Stimulated activated naive CD8-positive, alpha-beta T cell treated with anti-CD3 and anti-CD28 coated beads, Interleukin-15, Interleukin-2, amounts not matched to agents 100 U/mL and 50 U/mL, for 24 hours (primary cell): ENCODE measurements at places on chromosomes 13 and 19.
A peak's percentile ranks its signal among the peaks of the same experiment; 100 is the strongest.

GRCh38 chr13:51276636-51277035 lies 54.4 kb downstream of the FAM124A start:
- no peak for DNase-seq

DNA sequence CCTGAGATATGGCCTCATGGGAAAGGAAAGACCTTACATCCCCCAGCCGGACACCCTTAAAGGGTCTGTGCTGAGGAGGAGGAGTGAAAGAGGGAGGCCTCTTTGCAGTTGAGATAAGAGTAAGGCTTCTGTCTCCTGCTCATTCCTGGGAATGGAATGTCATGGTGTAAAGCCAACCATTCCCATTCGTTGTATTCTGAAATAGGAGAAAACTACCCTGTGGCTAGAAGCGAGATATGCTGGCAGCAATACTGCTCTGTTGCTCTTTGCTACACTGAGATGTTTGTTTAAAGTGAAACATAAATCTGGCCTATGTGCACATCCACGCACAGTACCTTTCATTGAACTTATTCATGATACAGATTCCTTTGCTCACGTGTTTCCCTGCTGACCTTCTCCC lies 783 bp upstream of the ZNF587B start:
- DNase-seq: no peak

- peak; percentile 20 for DNase-seq
Observed at GRCh38 chr19:42563352-42564210, 31.1 kb downstream of the CEACAM8 start.

DNA sequence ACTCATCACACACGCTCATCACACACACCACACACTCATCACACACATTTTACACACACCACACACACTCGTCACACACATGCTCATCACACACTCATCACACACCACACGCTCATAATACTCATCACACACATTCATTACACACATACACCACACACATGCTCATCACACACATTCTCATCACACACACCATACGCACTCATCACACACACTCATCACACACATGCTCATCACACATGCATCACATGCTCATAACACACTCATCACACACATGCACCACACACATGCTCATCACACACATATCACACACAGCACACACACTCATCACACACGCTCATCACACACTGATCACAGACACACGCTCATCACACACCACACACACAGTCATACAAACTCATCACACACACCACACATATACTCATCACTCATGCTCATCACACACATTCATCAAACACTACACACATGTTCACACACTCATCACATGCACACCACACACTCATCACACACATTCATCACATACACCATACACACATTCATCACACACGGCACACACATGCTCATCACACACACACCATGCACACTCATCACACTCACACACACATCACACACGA lies 247.1 kb upstream of the SGCG start:
- no peak for DNase-seq

DNA sequence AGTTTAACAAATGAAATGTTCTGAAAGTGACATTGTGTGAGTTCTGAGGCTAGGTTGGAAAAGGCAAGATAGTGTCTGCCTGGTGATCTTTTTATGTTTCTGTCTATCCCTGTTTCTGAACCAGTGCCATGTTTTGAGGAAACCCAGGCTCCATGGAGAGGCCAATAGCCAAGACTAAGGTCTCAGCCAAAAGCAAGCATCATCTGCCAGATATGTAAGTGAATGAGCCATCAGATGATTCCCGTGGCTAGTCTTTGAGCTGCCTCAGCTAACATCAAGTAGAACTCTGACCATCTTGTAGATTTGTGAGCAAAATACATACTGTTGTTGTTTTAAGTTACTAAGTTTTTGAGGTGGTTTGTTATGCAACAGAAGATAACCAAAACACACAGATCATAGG lies 19.6 kb upstream of the CCNA1 start:
- no peak for DNase-seq

- DNase-seq: peak; percentile 65
Observed at GRCh38 chr19:19538061-19538784, at the start of gene CILP2. Gene CILP2, plus strand, starts transcription at chr19:19538265. Its CDS starts 85 bp downstream, at chr19:19538350.

- DNase-seq: no peak
Observed at GRCh38 chr19:33297401-33298145, 4.8 kb downstream of the CEBPA start.

DNA sequence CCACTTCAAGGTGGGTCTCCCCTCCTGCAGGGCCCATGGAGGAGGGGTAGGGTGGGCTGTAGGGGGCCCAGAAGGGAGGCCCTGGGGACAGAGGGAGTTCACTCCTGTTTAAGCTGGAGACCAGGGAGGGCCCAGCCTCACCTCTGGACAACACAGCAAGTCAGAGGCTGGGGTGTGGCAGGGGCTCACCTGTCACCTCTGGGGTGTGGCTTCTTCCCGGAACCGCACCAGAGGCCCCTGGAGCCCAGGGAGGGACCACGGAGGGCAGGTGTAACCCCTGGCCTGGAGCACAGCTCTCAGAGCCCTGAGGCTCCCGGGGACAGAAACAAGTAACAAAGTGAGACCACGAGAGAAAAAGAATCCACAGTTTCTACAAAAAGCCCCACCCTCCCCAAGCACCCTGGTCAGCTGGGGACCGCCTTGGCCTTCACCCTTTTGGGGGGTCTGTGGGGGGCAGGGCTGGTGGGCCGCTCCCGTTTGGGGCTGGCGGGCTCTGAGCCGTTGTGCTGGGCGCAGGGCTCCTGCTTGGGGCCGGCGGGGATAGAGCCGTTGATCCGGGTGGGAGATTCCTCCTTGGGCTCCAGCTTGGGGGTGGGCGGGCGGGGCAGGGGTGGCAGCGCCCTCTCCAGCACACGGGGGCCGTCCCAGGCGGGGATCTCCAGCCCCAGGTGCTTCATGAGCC lies 8.0 kb downstream of the SIRT6 start:
- DNase-seq: no peak

DNA sequence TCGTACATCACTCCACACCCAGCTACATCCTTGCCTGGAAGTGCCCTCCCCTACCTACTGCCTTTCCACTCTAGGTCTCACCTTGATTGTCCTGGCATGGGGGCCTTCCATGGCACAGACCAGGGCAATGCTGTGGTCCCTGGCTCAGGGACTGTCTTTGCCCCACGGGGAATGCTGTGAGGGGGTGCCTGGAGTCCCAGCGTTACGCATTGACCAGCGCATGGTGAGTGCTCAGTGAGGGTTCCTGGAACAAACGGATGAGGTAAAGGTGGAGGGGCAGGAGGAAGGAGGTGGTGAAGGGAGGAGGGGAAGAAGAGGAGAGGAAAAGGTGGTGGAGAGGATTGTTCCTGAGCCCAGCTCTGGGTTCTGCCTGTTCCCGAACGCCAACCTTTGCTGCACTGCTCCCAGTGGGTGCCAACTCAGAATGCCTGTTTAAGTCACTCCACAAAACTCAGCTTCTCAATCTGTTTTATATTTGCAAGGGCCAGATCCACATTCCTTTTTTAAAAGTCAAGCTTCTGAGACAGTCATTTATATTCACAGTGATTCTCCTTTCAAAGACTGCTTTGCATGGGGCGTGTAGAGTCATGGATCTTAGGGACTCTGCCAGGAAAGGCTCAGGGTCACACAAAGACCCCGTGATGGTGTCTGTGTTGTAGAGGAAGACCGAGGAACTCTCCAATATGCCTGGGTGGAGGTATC lies 40.8 kb downstream of the CHST8 start:
- DNase-seq: no peak

DNA sequence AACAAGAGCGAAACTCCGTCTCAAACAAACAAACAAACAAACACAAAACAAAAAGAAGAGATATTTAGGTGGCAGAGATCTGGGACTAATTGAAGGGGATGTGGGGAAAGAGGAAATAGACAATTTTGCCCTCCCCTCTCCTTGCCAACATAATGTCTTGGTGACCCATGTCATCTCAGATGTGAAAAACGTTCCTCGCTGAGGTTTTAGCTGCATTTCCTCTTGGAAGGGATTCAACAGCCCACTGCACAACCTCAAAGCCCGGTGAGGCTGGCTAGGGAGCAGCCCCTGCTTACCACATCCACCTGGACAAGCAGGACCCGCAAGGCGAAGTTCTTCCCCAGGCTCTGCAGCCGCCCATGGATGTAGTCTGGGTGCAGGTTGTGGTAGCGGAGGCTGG lies 4.9 kb downstream of the ERCC1 start:
- DNase-seq: no peak

DNA sequence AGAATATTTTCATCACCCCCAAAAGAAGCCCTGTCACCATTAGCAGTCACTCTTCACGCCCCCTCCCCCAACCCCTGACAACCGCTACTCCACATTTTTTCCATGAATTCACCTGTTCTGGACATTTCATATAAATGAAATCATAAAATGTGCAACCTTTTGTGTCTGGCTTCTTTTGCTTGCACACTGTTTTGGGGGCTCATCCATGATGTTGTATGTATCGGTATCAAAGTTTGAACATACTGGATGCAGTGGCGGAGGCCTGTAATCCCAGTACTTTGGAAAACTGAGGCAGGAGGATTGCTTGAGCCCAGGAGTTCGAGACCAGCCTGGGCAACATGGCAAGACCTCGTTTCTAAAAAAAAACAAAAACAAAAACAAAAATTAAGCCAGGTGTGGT lies 7.2 kb downstream of the GADD45B start:
- no peak for DNase-seq

DNA sequence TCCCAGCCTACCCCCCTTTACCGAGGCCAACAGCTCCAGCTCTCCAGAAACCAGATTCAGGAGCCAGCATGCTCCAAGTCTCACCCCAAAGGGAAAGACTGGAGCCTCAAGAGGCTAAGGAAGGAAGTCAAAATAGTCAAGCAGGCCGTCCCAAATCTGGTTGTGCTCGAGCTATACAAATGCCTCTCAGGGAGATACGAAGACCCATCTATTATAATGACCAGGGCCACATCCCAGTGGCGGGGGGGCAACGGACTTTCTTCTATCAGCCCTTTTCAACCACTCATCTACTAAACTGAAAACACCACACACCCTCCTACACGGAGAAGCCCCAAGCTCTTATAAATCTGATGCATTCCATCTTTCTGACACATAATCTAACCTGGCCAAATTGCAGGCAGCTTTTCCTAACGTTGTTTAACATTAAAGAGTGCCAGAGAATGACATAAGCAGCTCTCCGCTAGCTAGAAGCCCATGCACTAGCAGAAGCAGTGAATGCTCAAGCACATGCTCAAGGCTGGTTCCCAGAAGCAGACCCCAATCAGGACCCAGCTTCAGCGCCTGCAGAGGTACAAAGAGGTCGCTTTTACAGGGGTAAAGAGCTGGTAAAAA lies 104.6 kb upstream of the ZNF98 start:
- DNase-seq: no peak

GRCh38 chr19:40896418-40896796 lies 14.4 kb upstream of the CYP2A7 start:
- no peak for DNase-seq

DNA sequence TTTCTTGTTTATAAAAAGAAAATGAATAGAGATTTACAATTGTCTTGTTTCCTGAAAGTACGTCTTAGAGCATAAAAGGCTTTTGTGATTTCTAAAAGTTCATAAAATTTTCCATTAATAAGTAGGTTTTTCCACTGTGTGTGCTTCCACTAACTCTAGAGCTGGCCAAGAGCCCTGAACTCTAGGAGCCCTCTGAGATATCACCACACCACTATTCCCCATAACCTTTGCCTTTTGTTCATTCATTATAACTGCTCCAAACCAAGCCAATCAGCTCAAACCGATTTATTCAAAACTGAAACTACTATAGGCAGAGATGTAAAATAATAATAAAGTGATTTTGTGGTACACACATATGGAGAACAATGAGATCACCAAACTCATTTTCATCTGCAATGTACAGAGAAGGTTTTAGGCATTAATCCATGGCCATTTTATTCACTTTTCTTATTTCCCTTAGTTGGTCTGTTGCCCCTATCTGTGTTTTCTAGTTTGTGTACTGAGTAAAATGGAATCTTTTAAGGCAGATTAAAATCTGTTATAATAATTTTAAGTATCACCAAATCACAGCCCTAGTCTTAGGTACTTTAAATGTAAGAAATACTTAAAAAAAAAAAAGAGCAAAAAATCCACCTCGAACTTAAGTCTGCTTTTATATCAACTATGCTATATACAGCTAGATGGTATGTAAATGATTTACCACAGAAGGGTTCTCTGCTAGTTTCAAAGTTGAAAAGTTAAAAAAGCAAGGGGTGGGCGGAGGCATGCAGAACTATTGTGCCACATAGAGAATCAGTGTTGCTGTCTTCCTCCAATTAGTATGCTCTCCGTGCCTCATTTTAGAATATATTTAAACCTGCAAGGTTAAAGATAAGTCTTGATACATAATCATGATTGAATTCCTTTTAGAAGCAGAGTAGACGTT lies 311.3 kb downstream of the KLF12 start:
- DNase-seq: no peak

DNA sequence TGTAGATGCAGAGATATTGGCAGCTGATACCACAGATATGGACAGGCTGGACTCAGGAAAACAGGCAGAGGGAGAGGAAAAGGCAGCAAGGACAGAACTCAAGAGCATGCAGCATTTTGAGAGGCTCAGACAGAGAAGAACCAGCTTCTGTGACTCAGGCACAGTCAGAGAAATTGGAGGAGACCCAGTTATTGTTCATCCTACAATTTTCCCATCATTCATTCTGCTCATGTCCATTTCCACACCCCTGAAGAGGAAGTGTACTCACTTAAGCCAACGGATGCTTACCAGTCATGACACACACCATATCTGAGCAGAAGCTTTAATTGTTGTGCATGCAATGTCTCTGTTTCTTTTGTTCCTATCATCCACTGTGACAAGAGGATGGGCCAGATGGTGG lies 359.8 kb upstream of the HTR2A start:
- DNase-seq: no peak

GRCh38 chr19:41711376-41712261 lies 3.2 kb downstream of the CEACAM5 start:
- no peak for DNase-seq

GRCh38 chr19:21047716-21048115 lies 27.3 kb downstream of the ZNF430 start:
- no peak for DNase-seq

DNA sequence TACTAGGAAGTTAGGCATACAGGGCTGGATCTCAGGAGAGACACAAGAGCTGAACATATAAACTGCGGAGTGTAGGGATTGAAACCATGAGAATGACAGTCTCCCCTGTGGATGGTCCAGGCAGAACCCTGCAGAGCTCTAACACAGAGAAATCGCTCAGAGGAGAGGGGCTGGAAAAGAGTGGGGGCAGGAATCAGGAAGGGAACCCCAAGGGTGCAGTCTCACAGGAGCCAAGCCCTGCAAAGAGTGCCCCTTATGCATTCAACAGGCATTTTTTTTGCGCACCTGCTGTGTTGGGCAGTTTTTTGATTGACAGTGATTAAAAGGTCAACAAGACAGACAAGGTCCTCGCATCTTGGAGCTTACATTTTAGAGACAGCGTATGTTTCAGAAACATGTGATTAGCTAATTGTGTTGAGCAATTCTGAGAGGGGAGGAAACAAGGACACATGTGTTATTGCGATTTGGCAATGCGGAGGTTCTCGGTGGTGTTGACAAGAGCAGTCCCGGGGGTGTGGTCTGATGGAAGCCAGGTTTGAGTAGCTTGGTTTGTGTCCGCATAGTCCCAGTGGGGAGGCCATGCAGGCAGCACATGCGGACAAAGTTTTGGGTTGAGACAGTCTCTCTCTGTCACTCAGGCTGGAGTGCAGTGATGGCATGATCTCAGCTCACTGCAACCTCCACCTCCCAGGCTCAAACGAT lies 182.6 kb upstream of the IRS2 start:
- DNase-seq: no peak

- DNase-seq: peak; percentile 81
Observed at GRCh38 chr19:11887611-11888531, at the start of gene ZNF69. Gene ZNF69, plus strand, starts transcription at chr19:11887782. Its CDS starts 142 bp downstream, at chr19:11887924.

GRCh38 chr13:31334547-31334946 lies 134.8 kb downstream of the B3GLCT start:
- DNase-seq: no peak

GRCh38 chr13:98771838-98772611 lies 19.6 kb upstream of the SLC15A1 start:
- no peak for DNase-seq
